ENCODE measurements at places on chromosomes 6 and 20.

GRCh38 chr20:34637245-34638038 is 39.5 kb downstream of the PIGU start:
- DNase-seq, result no peak

DNA sequence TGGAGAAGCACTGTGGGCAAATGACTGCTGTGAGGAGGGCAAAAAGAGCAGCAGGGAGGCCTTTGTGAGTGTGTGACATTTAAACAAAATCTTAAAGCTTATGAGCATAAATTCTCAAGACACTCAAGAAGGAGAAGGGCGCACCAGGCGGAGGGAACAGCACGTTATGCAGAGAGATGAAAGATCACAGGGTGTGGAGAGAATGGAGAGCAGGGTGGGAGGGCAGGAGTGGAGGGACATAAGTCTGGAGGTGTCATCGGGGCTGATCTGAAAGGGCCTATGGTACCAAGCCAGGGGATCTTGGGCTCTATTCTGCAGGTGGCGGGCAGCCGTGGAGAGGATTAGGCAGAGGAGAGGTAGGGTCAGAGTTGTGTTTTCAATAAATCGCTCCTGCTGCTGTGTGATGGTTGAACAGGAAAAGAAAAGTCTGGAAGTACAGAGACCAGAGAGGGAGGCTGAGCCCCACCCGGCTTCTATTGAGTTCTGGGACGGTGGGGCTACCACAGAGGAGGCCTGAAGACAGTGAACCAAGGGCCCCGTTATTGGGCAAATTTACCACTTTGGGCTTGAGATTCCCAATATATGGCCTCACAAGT is 24.3 kb upstream of the DLGAP4 start:
- DNase-seq, result no peak

DNA sequence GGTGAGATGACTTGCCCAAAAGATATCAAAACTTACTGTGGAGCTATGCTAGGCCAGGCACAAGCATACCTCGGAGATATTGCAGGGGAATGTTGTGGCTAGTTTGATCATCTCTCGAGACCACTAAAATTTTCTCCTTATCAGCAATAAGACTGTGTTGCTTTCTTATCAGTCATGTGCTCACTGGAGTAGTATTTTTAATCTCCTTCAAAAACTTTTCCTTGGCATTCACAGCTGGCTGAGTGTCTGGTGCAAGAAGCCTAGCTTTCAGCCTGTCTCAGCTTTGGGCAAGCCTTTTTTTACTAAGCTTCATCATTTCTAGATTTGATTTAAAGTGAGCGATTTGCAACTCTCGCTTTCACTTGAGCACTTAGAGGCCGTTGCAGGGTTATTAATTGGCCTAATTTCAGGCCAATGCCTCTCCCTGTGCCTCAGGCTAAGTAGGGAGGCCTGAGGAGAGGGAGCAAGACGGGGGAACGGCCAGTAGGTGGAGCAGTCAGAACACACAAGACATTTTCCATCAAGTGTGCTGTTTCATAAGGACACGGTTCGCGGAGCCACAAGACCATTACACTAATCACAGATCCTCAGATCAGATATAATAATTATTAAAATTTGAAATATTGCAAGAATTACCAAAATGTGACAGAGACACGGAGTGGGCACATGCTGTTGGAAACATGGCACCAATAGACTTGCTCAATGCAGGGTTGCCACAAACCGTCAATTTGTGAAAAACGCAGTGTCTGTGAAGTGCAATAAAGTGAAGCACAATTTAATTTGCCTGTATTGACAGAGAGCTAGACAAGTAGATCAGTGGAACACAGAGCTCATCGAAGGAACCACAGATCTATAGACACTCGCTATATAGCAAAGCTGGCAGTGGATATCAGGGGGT is 106.8 kb upstream of the SIRPG start:
- peak; percentile 26 for DNase-seq

- DNase-seq, result no peak
Observed at GRCh38 chr20:52895701-52896100, 76.5 kb upstream of the TSHZ2 start.

DNA sequence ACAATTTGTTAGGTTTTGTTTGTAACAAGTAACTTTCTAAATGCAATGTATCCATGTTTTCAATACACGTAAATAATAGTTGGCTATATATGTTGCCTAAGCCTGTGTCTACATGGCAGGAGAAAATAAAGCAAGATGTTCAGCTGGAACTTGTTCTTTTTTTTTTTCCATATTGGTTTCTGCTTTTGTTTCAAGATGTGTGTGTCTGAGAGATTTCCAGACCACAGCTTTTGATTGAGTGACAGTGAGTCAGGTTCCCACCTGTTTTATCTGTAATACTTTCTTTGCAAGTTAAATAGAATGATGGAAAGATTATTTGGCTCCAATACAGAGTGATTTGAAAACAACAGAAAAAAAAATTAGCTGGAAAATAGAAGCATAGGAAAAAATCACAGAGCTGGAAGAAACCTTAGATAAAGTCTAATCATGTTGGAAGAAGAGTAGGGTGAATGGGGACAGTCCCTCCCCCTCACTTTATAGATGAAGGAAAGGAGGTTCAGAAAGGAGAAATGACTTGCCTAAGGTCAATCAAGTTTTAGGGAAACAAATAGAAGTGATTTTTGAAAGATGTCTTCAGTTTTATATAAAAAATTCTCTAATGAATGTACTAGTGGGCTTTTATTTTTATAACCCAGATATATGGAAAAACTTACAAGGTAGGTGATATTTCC is 150.9 kb upstream of the STMND1 start:
- DNase-seq, result no peak

GRCh38 chr6:38117281-38117680 is 297.8 kb downstream of the ZFAND3 start:
- DNase-seq, result no peak

DNA sequence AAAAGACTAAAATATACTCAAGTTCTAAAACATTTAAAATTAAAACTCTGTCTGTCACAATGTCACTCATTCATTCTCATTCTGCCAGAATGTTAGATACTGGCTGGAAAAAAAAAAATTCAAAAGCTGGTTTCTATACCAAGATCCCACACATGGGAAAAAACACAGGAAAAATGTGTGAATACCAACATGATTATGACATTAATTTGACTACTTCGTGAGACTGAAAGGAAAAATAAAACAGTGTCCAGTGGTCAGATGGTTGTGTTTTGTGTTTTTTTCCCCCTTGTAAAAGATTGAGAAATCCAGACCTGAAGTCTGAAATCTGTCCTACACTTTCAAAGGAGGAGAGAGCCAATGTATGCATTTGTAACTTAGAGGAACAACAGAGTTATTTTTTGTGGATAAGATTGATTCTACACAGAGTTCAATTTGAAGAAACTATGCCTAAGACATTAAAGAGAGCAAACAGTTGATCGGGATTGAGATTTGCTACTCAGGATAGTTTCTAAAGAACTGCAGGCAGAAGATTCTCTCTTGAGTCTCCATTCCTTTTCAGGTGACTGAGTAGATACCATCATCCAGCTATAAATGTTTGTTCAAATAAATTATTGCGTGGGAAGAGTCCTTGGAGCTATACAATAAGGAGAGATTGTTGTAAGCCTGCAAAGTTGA is 39.2 kb upstream of the TXLNB start:
- DNase-seq, result no peak

DNA sequence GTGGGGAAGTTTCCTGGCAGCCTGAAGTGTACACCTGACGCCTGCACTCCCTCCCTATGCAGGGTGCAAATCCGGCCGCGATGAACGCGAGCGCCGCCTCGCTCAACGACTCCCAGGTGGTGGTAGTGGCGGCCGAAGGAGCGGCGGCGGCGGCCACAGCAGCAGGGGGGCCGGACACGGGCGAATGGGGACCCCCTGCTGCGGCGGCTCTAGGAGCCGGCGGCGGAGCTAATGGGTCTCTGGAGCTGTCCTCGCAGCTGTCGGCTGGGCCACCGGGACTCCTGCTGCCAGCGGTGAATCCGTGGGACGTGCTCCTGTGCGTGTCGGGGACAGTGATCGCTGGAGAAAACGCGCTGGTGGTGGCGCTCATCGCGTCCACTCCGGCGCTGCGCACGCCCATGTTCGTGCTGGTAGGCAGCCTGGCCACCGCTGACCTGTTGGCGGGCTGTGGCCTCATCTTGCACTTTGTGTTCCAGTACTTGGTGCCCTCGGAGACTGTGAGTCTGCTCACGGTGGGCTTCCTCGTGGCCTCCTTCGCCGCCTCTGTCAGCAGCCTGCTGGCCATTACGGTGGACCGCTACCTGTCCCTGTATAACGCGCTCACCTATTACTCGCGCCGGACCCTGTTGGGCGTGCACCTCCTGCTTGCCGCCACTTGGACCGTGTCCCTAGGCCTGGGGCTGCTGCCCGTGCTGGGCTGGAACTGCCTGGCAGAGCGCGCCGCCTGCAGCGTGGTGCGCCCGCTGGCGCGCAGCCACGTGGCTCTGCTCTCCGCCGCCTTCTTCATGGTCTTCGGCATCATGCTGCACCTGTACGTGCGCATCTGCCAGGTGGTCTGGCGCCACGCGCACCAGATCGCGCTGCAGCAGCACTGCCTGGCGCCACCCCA is 1.2 kb downstream of the GPR6 start:
- no peak for DNase-seq

GRCh38 chr6:67630146-67630545 is 1004.9 kb upstream of the ADGRB3 start:
- no peak for DNase-seq

GRCh38 chr6:145887969-145888368 is 73.4 kb upstream of the FBXO30 start:
- DNase-seq, result no peak

DNA sequence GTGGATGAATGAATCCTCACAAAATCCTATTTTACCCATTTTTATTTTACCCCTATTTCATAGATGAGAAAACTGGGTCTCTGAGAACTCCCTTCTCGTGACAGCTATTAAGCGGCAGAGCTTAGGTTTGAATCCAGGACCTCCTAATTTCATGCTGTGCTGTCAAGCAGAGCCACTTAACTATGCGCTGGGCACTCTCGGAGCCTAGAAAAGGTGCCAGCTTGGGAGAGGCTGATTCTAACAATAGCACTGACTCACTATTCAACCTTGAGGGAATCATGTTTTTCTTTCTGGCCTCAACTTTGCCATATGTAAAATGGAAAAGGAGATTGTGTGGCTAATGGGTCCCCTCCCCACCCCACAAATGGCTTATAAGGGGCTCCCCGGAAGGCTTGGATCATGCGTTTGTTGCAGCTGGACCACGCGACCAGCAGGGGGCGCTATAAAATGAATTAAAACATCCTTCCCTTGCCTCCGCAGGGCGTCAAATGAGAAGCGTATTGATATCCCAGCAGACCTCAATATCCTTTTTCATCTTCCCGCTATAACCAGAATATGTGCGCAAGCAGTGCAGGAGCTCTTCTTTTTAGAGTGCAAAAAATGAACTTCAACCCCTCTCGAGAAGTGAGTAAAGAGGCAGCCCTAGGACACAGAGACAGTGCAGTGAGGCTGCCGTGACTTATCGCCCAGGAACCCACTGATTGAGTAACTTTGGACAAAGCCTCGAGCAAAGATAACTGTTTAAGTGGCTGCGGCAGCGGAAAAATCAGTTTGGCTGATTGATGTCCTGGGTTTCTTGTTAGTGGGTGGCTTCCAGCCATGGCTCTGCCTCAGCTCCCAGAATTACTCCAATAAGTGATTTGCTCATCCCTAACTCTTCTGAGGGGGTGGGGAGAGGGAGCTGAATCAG is 12.8 kb upstream of the PDYN start:
- no peak for DNase-seq

DNA sequence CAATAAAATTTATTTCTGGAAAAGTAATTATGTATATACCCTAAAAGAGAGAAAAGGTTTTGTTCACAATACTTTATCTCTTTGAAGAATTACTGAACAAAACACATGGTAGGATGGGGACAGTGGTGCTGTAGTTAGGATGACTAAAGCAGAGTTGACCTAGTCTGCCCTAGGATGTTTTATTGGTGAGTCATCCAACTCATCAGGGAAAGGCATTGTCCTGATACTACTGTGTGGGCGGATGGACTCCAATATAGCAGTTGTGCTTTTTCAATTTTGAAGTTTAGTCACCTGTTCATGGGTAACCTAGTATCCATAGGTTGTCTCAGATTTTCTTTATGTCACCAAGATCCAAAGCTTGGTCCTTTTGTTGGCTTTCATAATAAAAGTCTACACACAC is 53.3 kb upstream of the EYS start:
- peak; percentile 8 for DNase-seq

DNA sequence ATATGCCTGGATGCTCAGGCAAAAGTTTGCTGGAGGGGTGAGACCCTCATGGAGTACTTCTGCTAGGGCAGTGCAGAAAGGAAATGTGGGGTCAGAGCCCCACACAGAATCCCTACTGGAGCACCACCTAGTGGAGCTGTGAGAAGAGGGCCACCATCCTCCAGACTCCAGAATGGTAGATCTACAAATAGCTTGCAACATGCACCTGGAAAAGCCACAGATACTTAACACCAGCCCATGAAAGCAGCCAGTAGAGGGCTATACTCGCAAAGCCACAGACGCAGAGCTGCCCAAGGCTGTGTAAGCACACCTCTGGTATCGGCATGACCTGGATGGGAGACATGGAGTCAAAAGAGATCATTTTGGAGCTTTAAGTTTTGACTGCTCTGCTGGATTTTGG is 60.7 kb upstream of the GJE1 start:
- DNase-seq, result no peak

DNA sequence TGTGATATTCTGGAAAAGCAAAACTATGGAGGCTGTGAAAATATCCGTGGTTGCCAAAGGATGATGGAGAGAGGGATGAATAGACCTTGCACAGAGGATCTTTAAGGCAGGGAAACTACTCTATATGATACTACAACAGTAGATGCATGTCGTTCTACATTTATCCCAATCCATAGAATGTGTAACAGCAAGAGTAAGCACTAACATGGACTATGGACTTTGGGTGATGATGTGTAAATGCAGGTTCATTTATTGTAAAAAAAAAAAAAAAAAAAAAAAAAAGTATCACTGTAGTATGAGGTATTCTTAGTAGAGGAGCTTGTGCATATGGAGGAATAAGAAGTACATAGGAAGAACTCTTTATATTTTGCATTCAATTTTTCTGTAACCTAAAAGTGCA is 507.5 kb downstream of the PHF3 start:
- DNase-seq, result no peak

DNA sequence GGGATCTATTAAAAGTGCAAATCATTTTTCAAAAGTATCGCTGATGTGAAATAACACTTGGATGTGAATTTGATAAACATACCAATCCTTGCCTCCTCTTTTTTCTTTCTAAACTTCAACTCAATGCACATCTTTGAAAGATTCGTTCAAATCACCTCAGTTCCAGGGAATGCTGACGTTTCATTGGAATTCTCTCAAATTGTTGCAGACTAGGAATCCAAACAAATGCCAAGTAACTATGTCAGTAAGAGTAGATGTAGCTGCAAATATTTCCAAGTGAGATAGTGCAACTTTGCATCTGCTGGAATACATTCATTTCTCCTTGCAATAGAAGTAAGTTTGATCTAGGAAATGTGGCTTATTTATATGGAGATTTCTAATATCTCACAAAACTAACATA is 220.7 kb downstream of the FUT9 start:
- DNase-seq, result no peak

DNA sequence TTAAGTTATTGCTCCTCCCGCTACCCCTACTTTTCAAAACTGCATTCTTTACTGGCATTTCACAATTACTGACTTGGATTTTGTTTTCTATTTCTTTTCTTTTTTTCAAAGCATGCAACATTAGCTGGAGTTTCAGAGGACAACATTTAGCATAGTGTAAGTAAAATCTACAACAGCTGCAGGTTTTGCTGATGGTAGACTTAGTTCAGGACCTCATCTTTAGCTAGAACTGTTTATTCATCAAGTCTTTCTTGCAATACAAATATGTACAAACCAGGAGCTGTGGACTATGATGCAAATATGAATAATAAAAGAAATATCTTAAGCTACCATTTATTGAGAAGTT is 728 bp upstream of the CEP162 start:
- DNase-seq, result no peak

- no peak for DNase-seq
Observed at GRCh38 chr6:167116109-167116837, 6.6 kb upstream of the CCR6 start.
